Endothelial cell of umbilical vein (primary cell): ENCODE measurements at places on chromosomes 2 and 18. TPM values are rescaled to one million over a fixed set of nuclear protein-coding genes. Genes with fewer than 3 reads are reported as not detected.

Gene CCDC74A
- polyA plus RNA-seq, result 11.7 and 13.6 TPM in 2 replicates

Gene ALPI
- not detected in 2 replicates for polyA plus RNA-seq

Gene CDH19
- not detected in 2 replicates for polyA plus RNA-seq

Gene SPC25
- polyA plus RNA-seq, result 9.9 and 10.1 TPM in 2 replicates

Gene AQP12A
- not detected in 2 replicates for polyA plus RNA-seq

Gene DNER
- 0.01 and 0.05 TPM in 2 replicates for polyA plus RNA-seq

Gene UBXN4
- 31.3 and 40.8 TPM in 2 replicates for polyA plus RNA-seq

Gene LIMS3
- polyA plus RNA-seq, result 12.3 and 13.5 TPM in 2 replicates

Gene COL4A4
- not detected in 2 replicates for polyA plus RNA-seq

Gene RNF125
- 0.40 and 0.73 TPM in 2 replicates for polyA plus RNA-seq

Gene CCDC150
- polyA plus RNA-seq, result 1.1 and 1.7 TPM in 2 replicates
